ENCODE measurements at places on chromosomes 7 and 10.

DNA sequence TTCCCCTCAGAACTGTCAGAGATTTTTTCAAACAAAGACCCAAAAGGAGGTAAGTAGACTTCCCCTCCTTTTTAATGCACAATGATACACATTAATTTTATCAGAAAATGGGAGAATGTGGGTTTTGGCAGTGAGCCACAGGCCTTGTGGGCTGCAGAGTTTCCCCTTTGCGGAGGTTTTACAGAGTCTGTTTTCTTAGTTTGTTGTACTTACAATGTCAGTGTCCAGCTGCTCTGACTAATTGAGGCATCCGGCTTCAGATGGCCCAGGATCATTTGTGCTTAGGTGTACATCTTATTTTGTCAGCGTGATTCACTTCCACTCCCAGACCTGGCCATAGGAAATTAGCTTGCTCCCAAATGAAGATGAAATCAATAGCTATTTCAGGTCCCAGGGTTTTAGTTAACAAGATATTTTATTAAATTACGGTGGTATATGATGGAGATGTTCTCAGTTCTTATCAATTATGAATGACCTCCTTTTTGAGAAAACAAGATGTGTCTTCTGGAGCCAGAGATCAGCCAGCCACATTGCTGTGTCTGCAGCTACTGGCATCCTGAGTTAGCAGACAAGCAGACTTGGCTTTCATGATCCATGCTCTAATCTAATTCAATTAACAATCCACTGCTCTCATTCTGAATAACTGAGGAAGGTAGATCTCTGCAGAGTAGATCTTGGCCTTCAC lies 1086.6 kb upstream of the SORCS1 start:
- DNase-seq, result no peak

- DNase-seq, result no peak
Measured at GRCh38 chr10:113169853-113170460, 219.9 kb downstream of the TCF7L2 start.

DNA sequence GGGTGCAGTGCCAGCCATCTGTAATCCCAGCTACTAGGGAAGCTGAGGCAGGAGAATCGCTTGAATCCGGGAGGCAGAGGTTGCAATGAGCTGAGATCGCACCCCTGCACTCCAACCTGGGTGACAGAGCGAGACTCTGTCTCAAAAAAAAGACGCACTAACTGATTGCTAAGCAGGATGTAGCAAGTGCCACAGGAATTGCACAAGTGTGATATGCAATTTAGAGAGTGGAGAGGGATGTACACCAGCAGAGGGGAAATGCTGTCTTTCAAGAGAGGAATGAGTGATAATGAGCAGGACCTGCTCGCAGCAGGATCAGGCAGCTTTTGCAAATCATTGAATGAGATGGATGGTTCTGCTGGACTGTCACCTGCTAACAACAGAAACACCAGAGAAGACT lies 13.3 kb upstream of the SLC16A12 start:
- no peak for DNase-seq

- DNase-seq, result no peak
Measured at GRCh38 chr7:103003004-103003403, 71.6 kb downstream of the FBXL13 start.

DNA sequence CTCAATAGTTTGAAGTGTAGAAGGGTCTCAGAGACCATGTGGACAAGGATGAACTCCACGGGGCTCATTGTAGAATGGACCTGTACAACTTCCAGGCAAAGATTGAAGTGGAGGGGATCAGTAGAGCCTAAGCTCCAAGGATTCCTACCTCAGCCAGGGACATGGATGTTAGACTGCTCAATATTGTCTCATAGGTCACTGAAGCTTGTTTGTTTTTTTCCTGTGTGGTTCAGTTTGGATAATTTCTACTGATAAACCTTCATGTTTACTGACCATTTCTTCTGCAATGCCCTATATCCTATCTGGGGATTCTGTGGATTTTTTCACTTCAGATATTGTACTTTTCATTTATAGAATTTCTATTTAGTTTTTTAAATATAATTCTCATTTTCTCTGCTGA lies 8.9 kb downstream of the DYDC2 start:
- no peak for DNase-seq

DNA sequence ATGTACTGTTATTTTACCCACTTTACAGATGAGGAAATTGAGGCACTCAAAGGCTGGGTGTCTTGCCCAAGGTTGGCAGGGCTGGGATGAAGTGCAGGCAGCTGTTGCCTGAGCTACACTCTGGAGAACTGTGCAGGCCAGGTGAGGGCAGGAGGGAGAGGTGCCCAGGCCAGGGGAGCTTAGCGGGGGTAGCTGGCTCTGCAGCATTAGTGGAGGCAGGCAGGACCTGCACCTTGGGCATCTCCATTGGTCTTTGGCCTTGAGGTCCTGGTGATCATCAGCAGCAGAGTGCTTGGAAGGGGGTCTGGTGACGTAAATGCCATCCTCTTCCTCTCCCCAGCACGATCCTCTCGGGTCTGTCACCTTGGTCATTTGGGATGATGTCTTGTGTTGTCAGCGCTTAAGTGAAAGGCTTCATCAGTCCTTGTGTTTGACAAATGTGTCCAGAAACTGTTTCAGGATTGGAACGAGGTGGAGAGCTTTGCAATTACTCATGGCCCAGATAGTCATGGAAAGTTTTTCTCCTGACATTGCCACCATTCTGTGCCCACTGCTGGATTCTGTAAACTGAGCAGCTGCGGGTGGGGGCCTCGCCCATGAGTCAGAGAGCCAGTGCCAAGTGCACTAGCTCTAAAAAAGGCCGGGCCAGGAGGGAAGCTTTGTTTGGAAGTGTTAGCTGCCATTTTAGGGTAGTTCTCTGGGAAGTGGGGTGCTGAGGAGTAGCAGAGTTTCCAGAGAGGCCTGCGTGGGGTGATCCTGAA lies 47.6 kb downstream of the TSPAN15 start:
- no peak for DNase-seq

DNA sequence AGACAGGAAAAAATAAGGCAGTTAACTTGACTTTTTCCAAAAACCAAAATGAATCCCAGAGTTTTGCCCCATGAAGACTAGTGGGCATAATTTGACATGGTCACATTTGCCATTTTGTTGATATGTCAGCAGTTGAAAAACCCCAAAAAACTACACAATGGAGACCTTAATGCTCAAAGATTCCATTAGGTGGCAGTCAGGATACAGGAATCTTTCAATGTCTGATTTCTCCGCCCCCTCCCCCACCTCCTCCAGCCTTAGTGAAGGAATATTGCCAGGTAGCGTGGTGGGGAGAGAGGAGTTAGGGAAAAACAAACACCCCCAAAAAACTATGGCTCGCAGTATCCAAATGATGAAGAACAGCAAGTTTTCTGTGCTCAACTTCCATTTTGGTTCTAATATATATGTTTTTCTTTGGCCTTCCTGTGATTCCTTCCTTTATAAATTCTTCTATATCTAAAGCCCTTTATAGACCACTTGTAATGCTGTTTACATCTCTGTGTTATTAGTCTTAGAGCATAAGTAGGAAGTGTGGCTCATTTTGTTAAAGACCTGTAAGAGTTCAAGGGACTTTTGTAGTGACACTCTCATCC lies 6.7 kb upstream of the SMNDC1 start:
- no peak for DNase-seq

DNA sequence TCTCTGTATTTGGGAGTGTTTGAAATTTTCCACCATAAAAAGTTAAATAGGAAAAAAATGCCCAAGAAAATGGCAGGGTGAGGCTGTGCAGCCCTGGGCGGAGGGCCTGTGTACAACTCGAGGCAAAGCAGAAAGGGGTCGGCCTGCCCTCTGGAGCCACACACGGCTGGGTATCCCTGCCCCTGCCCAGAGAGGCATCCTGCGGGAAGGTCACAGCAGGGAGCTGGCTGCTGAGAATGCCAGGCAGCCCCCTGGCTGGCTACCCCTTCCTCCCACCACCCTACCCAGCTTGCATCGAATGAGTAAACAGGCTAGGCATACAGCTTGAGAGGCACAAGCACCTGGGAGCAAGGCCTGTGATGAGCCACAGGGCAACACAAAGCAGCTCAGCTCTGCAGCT lies 46.1 kb downstream of the CAMK2B start:
- no peak for DNase-seq

DNA sequence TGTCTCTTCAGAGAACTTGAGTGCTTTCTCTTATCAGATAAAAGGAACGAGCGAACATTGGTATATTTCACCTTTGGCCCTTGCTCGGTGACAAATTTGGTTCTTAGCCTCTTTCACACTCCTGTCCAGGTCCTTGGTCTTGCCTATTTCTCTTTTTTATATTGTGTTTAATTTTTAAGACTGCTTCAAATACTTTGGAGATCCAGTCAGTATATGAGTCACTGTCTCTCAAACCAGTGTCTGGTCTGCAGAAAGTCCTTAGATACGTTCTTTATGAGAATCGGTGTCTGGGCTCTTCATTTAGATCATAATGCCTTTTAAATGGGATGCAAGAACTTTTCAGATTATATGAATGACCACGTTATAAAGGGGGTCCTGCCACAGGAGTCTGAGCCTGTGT lies 55.0 kb downstream of the PIK3AP1 start:
- DNase-seq, result no peak

DNA sequence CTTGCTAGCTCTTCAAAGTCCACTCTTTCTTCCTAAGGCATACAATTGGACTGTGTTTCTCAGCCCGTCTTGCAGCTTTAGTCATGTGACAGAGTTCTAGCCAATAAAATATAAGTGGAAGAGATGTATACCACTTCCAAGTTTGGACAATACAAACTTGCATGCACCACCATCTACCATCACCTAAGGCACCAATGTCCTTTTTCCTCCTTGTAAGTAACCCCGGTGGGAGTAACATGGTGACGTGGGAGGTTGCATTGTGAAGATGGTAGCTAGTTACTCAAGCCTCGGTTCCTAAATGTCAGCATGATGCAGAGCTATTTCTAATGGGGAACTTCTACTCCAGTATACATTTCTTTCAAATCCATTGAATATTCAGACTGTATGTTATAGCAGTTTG lies 5.3 kb upstream of the CACNB2 start:
- no peak for DNase-seq

DNA sequence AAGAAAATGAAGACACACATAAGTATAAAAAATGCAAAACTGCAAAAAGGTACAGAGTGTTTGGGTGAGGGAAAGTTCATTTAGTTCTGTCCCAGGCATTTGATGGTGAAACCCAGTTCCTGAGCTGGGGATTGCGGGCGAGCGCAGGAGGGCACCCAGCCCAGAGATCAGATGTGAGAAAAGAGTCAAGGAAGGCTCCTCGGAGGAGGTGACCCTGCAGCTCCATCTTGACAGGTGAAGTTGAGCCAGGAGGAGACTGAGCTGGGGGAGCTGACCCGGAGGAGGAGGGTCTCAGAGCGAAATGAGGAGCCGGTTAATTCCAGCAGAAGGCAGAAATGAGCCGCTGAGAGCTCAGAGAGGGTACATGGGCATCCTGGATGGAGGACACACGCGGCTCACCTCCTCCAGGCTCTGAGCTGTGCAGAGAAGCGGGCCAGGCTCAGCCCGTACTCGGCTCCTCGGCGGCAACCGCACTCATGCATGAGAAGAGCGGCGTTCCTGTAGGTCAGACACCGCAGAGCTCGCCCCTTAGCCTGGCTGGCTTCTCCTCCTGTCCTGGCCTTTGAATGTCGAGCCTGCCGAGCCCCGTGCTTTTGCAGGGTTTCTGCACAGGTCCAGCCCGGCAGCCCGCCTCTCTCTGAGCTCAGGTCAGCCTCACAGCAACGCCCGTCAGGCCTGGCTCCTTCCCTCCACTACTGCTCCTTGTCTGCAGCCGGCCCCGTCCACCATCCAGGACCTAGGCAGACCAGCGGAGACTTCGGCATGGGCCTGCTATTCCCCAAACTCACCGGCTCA lies 9.5 kb upstream of the RAMP3 start:
- DNase-seq, result no peak

GRCh38 chr10:34916314-34916713 lies 101.2 kb upstream of the PARD3 start:
- DNase-seq, result no peak

- DNase-seq, result no peak
Measured at GRCh38 chr7:105614341-105614840, 33.1 kb upstream of the EFCAB10 start.

- no peak for DNase-seq
Measured at GRCh38 chr10:92695679-92696605, 6.2 kb downstream of the HHEX start.

GRCh38 chr10:128713471-128713870 lies 587.2 kb upstream of the MKI67 start:
- DNase-seq, result no peak

DNA sequence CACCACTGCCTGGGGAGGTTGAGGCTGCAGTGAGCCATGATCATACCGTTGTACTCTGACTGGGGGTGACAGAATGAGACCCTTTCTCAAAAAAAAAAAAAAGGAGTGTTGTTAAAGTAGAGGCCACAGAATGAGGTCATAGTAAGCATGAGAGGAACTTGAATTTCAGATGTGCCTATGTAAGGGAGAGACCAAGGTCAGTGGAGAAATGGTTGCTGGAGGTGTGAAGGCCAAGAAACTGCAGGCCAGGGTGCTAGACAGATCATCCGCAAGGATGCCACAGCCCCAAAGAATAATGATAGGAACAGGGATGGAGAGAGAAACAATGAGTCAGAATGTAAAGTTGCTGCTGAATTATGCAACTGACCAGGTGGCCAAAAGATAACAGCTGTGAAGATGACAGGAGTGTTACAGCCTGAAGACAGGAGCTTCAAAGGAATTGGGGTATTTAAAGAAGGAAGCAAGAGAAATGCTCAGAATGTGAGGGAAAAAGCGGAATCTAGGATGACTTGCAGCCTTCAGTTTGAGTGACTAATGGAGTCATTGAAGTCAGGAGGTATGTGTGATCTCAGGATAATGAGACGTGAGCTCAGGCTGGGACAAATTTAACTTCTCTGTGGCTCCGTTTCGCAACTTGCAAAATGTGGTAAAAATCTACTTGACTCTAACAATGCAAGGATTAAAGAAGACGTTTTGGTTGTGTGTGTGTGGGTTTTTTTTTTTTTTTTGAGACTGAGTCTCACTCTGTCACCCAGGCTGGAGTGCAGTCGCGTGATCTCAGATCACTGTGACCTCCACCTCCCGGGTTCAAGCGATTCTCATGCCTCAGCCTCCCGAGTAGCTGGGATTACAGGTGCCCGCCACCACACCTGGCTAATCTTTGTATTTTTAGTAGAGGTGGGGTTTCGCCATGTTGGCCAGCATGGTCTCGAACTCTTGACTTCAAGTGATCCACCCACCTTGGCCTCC lies 22.2 kb downstream of the TYW1B start:
- DNase-seq, result no peak

- no peak for DNase-seq
Measured at GRCh38 chr10:47404446-47404845, 20.4 kb upstream of the ZNF488 start.

DNA sequence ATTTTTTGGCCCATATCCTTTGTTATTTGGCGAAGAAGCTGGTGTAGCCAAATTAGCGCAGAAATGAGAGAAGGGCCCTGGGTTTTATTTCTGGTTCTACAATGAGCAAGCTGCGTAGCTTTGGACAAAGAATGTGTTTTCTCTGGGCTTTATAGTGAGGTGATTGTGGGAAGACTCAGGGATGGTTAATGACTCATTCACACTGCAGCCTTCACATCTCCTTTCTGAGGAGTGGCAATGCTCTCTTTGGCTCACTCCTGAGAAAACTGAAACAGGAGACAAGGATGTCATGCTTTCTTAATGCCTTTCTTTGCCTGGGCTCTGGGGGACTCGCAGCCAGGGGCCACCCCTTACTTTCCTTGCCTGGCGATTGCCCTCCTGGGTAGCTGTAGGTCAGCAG lies 271.0 kb upstream of the PODXL start:
- DNase-seq, result no peak

Data from esophagus squamous epithelium (tissue), 5 donors.